GM12891 (cell line): ENCODE measurements at places on chromosomes 2 and 18.

DNA sequence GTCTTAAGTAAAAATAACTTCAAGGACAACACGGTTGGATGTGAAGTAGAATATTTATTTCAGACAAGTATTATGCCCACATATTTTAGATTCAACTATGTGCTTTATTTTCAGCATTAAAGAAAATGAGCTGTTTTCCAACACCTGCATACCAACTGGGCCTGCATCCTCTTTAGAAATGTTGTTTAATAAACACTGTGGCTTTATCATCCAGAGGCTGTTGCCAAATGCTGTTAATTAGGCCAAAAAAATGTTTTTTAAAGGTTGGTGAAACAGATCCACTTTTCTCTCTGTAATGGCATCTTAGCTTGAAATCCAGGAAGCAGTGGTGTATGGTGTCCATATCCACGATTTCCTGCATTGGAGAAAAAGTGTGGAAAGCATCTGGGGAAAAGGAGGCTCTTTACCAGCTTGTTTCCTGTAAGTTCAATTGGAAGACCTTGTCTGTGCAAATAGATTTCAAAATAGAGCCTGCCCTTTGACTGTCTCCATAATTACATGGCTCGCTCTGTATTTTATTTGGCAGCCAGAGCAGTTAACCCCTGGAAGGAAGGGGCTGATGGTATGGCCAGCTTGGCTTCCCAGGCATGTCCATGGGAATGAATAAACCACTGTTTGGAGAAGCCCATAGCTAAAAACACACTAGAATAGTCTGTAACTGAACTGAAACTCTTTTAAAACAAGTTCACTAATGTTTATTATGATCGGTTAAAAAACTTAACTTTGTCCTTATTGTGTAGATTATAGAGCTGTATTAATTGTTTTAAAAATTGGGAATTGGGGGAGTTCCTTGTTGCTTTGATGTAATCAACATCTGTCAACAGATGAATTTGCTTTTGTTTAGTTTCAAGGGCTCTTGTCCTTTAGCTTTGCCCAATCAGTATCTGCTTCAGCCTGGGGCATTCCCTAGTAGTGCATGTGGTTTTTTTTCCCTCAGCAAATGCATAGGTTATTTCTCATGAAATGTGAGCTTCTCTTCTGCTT, 33.0 kb upstream of the DLX1 start:
- DNase-seq, result no peak

- peak; percentile 16 for DNase-seq
Measured at GRCh38 chr2:6475155-6475940, 390.4 kb downstream of the CMPK2 start.

DNA sequence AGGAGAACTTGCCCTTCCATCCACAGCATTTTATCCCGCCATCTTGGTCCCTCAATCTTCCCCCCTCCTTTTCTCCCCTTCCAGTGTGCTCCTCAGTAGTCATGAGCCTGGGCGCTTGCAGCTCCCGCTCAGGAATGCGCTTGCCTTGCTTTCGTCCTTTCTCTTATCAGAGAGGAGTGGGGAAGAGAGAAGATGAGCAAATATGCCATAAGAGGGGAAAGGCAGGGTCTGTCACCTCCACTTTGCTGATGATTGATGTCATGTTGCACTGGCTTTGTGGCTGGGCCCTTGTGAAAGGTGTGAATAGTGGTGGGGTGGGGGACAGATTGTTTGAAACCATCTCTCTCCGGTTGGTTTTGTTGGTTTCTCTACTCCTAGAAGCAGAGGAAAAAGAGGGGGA, 569.3 kb downstream of the TNS1 start:
- DNase-seq, result no peak

DNA sequence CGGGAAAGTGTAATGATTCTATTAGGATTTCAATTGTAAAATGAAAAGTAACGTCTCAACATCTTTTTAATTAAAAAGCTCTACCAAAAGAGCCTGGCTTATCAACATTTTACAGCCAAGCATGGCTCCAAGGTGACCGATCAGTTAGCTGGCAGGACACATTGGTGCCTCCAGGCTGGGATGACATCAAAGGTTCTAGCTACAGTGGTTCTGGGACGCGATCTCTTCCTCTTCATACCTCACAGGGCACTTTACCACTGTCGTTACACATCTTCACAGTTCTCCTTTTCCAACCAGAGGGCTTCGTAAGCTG, 693 bp downstream of the ORC2 start:
- peak; percentile 8 for DNase-seq

DNA sequence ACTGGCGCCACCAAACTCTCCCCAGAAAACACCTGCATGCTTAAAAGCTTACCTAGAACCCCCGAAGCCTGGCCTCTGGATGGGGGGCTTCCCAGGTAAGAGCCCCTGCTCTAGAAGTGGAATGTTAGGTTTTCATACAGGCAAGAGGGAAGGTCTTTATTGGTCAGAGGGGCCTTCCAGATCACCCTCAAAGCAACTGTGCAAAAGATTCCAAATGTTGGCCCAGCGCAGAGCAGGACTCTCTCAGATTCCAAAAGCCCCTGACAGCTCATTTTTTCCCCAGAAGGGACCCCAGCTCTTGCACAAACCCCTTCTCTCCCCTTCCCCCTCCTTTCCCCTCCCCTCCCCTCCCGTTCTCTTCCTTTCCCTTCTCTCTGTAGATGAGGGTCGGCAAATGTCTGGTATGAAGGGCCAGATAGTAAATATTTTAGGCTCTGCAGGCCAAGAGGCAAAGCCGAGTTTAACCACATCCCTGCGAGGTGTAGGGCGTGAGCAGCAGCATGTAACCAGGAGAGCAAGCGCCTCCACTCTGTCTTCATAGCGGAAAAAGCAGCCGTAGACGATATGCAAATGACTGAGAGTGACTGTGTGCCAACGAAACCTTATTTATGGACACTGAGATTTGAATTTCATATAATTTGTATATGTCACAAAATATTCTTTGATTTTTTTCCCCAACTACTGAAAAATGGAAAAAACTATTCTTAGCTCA, 116.9 kb downstream of the SMAD7 start:
- peak; percentile 70 for DNase-seq

DNA sequence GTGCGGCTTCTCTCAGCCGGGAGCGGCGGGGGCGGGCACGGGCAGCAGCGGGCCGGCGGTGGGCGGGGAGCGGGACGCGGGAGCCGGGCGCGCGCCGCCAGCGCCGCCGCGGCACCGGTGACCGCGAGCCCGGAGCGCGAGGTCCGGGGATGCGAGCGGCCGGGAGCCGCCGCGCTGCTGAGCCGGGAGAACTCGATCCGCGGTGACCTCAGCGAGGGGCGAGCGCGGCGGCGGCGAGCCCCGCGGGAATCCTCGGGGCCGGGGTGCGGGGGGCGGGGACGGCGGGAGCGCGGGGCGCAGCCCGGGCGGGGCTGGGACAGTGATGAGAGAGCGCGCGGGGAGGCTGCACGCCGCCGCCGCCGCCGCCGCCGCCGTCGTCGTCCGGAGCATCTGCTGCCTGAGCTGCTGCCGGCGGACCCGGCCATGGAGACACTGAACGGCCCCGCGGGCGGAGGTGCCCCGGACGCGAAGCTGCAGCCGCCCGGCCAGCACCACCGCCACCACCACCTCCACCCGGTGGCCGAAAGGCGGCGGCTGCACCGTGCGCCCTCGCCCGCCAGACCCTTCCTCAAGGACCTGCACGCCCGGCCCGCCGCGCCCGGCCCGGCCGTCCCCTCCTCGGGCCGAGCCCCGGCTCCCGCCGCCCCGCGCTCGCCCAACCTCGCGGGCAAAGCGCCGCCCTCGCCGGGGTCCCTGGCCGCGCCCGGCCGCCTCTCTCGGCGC, at the start of gene MTCL1:
Gene MTCL1 (plus strand): TSS at position 319 of the 723 bp plus-strand sequence. CDS start 105 bp downstream, at position 424.
- DNase-seq, result peak; percentile 65

DNA sequence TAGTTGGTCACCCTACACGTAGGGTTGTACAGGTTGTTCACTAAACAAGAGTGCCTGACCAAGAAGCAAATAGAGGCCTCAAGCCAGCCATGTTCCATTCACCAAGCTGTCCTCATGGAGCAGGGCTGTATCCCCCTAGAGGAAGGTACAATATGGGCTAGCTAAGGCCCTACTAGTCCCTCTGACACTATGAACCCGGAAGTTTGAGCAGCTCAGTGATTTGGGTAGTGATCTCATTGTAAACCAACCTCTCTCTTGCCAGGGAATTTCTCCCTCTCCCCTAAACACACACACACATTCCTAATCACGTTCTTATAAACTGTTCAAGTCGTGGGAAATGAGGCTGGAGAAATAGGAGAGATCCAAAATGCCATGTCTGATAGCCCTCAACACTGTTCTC, 6.7 kb upstream of the CYS1 start:
- DNase-seq, result no peak

GRCh38 chr2:75491129-75491753, 69.5 kb downstream of the EVA1A start:
- no peak for DNase-seq

DNA sequence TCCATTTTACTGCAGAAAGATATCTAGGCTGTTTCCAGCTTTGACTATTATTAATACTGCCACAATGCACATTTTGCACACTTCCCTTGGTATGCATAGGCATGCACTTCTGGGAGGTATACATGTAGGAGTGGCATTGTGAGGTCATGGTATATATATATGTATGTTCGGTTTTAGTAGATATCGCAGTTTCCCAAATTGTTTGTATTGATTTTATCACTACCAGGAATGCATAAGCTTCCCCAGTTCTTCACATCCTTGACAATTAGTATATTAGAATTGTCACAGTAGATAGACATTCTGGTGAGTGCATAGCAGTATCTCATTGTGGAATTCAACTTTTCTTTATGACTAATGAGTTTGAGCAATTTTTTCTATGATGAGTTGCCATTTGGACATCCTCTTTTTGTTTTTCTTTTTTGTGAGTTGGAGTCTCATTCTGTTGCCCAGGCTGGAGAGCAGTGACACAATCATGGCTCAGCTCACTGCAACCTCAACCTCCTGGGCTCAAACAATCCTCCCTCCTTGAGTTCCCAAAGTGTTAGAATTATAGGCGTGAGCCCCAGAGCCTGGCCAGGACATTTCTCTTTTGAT, 4.2 kb upstream of the GRB14 start:
- DNase-seq, result no peak

DNA sequence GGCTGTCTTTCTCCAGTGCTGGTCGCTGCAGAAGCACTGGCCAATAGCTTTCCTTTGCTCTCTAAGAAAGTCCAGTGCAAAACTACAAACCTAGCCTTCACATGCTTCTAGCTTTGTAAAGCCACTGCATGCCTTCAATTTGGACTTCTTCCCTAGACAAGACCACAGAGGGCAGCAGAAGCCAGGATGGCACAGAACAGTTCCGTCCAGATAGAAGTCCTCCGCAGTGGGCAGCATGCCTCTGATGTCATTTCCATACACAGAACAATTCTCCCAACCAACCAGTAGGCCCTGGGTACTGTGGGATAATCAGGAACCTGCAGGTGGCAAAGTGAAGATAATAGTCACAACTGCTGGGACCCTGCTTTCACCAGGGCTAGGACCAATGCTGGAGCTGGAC, 3.3 kb downstream of the ST6GAL2 start:
- DNase-seq, result no peak

DNA sequence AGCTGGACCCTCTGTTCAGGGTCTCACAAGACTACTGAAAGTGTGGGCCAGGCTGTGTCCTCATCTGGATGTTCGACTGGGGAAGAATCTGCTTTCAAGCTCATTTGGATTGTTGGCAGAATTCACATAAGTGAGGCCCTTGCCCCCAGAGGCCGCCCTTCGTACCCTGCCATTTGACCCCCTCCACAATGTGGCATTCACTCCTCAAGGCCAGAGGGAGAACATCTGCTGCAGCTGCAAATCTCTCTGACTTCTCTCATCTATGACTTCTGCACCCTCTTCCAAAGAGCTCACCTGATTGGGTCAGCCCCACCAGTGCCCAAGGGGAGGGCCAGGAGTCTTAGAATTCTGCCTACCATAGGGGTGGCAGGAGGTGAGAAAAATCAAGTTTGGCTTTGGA, 3.9 kb upstream of the CNDP2 start:
- no peak for DNase-seq

GRCh38 chr2:222448748-222449181, 24.4 kb downstream of the SGPP2 start:
- no peak for DNase-seq

DNA sequence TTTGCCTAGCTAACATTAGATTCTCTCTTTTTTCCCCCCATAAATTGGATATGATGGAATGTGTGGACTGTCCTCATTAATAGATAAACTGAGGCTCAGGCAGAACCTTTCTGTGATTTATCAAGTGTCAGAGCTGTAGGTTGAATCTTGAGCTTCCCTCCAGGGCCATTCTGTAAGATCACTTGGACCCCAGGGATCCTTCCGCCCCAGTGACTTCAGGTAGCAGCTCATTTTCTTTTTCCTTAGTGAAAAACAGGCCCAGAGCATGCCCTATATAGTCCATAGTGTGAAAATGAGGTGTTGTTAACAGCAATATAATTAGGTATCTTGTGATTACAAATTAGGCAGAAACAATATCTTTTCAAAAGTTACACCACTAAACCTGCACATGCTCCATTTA, 269.7 kb downstream of the ZNF385B start:
- no peak for DNase-seq
